NT2/D1 (cell line): ENCODE measurements at places on chromosomes 1 and 21.
A peak's percentile ranks its signal among the peaks of the same experiment; 100 is the strongest.

- no peak for DNase-seq
Measured at GRCh38 chr1:76198452-76198851, 123.9 kb downstream of the ST6GALNAC3 start.

GRCh38 chr1:27770293-27770830 lies 2.7 kb upstream of the STX12 start:
- no peak for DNase-seq

- DNase-seq, result no peak
Measured at GRCh38 chr1:159771127-159771895, 9.5 kb upstream of the DUSP23 start.

GRCh38 chr21:26865857-26866256 lies 20.6 kb upstream of the ADAMTS1 start:
- no peak for DNase-seq

DNA sequence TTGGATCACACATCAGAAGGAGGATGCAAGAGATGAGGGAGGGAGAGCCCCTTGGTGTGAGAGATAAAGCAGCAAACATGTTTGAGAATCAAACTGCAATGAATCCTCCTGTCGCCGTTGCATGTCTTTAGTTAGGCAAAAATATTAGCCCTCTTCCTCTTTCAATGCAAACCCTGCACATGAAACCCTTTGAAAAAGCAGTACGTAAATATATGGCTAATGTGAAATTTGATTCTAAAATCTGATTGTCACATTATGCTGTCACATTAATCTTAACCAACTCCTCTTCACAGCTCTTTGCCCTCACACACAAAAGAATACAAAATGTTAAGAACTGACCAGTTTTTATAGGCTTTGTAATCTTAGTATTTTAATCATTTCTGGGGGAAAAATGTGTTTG lies 63.4 kb downstream of the WDR64 start:
- DNase-seq, result no peak

GRCh38 chr1:51622455-51622913 lies 5.6 kb downstream of the OSBPL9 start:
- peak; percentile 30 for DNase-seq

DNA sequence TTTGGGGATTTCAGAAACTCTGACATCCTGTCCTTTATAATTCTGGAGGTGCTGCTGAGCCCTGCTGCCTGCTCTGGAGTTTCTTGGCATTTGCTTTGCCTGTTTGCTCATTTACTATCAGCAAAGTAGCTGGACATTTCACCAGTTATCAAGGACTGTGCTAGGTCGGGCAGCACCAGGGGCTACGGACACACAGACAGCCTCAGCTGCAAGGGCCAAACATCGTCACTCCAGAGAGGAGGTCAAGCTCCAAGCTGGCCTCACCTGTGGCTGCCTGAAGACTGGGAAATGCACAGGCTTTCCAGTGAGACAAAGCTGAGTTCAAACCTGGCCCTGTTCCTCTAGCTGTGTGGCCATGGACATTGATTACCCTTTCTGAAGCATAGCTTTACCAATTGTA lies 143.7 kb downstream of the LRIG2 start:
- no peak for DNase-seq

DNA sequence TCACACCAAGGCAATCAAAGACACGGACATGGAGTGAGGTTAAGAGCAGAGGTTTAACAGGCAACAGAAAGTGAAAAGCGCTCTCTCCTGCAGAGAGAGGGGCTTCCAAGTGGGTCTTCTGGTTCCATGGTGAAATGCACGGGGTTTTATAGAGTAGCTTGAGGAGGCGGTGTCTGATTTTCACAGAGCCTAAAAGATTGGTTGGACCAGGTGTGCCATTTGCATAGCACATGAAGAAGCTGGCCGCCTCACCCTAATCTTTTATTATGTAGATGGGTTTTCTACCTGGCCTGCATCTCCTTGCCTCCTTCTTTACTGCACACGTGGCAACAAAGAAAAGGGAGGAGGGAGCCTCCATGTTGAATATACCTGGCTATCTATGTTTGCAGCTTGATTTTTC lies 197.3 kb downstream of the RYR2 start:
- peak; percentile 27 for DNase-seq

- no peak for DNase-seq
Measured at GRCh38 chr1:6447818-6448748, 17.9 kb downstream of the TNFRSF25 start.

GRCh38 chr1:170310014-170310405 lies 164.3 kb downstream of the NTMT2 start:
- no peak for DNase-seq

DNA sequence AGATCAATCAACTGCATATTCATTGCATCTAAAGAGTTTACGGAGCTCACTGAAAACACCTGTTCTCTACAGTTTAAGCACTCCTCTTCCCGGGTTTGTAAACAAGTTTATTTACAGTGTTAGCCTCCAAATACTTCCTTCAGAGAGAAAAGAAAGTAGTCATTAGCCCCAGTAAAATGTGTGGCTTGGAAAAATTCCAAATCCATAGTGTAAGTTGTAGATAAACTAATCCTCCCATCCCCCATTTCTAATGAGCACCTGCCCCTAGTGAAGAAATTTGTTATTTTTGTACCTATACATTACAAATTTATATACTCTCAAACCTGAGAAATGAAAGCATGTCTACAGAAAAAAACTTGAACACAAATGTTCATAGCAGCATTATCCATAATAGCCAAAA lies 21.9 kb downstream of the PUM1 start:
- no peak for DNase-seq

DNA sequence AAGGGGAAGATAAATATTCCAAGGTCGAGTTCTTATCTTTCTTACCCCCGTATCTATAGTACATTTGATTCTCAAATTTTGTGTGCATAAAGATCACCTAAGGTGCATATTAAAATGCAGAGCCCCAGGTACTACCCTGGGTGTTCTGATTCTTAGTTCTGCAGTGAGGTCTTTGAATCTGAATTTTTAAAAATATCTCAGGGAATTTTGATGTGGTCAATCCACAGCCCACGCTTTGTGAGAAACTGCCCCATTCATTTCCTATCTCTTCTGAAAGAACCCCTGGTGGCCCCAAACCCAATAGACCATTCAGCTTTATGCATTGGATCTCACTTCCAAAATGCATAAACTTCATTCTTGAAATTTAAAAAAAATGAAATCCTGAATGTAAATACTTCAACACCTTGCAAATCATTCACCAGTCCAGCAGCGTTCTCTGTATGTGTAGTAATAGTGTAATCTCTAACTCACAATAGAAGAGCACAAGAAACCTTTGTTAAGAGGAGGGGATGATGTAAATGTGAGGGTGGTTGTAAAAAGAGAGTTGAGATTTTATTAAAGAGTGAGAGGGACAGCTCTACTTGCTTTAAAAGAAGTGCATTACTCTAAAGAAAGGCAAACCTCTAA lies 108.8 kb upstream of the ZP4 start:
- DNase-seq, result no peak

- no peak for DNase-seq
Measured at GRCh38 chr1:83716641-83717040, 282.3 kb downstream of the TTLL7 start.

DNA sequence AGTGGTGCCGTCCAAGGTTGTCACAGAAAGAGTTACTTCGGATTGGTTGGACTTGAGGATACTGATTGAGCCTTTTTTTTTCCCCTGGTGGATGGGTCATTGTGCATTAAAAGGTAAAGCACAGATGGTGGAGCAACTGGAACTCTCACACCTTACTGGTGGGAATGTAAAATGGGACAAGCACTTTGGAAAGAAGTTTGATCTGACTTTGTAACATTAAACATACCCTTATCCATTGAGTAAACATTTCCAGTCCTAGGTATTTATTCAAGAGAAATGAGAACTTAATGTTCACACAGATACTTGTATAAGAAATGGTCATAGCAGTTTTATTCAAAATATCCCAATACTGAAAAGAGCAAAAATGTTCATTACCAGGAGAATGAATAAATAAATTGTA lies 14.9 kb downstream of the PLA2G2A start:
- DNase-seq, result no peak

DNA sequence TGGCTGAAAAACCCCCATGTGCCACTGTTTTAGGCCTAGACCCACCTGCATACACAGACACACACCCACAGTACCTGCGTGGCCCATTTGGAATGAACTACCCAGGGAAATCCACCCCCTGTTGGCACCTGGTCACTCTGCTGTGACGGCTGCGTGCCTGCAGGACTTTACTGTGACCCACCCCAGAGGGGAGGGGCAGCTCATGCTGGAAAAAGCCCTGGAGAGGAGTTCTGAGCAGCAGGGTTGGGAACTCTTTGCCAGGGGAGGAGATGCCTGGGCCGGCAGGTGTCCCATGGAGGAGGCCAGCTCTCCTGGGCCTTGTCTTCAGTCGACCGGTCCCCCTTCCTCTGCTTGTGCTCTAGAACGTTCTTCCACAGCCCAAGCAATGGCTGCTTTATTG lies 87.3 kb upstream of the CSF3R start:
- no peak for DNase-seq

- no peak for DNase-seq
Measured at GRCh38 chr1:103177108-103177775, 68.9 kb upstream of the COL11A1 start.

- no peak for DNase-seq
Measured at GRCh38 chr1:206447792-206448191, 22.5 kb upstream of the IKBKE start.

DNA sequence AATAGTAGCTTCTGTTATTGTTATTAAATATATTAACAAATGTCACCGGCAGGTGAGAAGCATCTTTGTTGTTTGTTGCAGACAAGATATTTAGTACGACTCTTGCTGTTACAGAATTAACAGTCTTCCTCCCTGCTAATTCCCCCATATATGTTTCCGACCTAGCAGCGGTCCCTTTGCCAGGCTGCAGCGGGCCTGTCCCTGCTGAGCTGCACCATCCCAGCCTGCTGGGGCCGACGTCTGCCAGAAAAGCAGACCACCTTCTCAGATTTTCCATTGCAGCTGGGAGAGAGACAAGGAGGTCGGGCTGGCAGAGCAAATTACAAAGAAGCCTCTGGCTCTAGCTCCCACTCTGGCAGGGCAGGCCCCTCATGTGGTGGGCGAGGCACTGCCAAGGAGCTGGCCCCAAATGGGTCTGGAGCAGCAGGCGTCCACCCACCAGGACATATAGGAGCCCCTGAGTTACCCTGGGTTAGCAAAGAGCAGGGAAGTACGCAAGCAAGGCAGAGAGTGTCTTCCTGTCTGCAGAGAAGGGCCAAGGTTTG lies 142.7 kb downstream of the FOXD2 start:
- DNase-seq, result no peak

GRCh38 chr21:22468893-22469292 lies 1470.7 kb downstream of the NCAM2 start:
- no peak for DNase-seq

DNA sequence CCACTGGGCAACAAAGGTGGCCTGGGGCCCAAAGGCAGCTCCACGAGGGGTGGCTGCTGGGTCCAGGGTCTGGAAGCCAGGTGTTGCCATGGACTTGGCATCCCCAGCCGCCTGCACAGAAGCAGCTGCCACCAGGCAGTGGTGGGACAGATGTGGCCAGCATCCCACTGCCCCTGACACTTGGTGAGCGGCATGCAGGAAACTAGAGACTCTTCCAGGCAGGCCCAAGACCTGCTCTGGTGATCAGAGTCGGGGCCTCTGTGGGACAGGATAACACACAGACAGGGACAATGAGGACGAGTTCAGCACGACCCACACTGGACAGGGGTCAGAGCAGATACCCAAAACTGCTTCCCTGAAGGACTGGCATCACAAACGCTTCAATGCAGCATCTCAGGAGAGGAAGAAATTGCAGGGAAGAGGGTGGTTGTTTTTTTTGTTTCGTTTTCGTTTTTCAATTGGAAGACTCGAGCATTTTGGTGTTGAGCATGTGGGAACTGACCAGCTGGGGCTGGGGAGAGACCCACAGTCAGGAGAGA lies 34.1 kb upstream of the RNF187 start:
- DNase-seq, result no peak

- no peak for DNase-seq
Measured at GRCh38 chr1:15107058-15107687, 46.4 kb upstream of the TMEM51 start.

- DNase-seq, result no peak
Measured at GRCh38 chr1:51572365-51572764, 44.5 kb upstream of the OSBPL9 start.

DNA sequence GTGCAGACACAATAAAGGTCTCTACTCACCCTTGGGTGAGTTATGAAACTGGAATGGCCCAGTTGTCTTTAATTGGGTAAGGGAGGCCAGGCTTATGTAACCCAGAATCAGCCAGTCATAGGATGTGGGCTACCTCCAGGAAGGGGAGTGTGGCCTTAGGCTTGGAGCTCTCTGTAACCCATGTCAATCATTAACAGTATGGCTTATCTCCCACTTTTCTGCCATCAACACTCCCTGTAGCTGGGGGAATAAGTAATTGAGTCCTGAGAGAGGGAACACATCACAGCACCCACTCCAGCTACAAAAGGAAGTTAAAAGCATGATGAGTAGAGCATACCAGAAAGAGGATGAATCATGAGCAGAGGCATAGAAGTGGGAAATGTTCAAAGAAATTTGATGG lies 327.0 kb upstream of the DUSP10 start:
- DNase-seq, result no peak

DNA sequence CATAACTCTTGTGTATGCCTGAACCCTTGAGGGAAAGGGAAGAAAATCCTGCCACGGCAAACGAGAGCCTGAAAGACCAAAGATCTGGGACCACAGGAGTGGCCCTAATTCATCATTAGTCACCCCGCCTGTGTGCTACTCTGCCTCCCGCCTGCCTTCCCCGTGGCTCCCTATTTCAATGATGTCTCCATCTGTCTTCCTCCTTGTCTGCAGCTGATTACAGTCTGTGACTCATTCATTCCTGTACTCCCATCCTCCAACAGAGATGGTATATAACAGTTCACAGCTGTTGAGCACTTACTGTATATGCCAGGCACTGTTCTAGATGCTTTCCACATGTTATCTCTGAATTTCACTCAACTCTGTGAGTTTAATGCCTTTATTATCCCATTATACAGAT lies 96.6 kb downstream of the SEC16B start:
- no peak for DNase-seq

- DNase-seq, result peak; percentile 71
Measured at GRCh38 chr1:119080586-119080985, 59.9 kb downstream of the WARS2 start.

- no peak for DNase-seq
Measured at GRCh38 chr1:223861904-223862303, 16.2 kb upstream of the TP53BP2 start.

- DNase-seq, result no peak
Measured at GRCh38 chr1:31433396-31433930, 20.4 kb downstream of the SERINC2 start.

DNA sequence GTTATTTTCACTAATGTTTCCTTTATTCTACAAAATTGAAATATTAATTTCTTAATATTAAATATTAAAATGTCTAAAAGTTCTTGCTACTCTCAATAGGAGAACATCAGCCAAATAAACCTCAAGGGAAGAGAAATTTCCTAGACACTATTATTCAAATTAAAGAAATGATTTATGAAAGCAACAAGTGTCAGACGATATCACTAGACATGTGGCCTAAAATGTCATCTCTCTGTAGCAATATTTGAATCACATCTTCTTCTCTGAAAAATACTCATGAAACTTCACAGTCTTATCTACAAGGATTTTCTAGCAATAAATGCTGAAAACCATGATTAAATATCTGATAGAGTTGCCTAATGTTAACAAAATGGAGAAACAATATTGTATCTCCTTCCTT lies 2.5 kb upstream of the SERBP1 start:
- no peak for DNase-seq
